ENCODE measurements at places on chromosomes 12 and 14. TPM values are rescaled to one million over a fixed set of nuclear protein-coding genes. Genes with fewer than 3 reads are reported as not detected.

TSPAN8 gene
- 1.3 TPM for total RNA-seq

POTEM gene
- not detected for total RNA-seq

PSME1 gene
- 140 TPM for total RNA-seq

NINJ2 gene
- not detected for total RNA-seq

CHGA gene
- total RNA-seq, result not detected

HDAC7 gene
- 59.6 TPM for total RNA-seq

SLC17A8 gene
- total RNA-seq, result not detected

ADCY4 gene
- total RNA-seq, result 0.04 TPM

VPS29 gene
- 114 TPM for total RNA-seq

Measured in PC-3 (cell line).